Upper lobe of right lung (tissue), 1 donor: ENCODE measurements at places on chromosomes 4 and X. TPM values are rescaled to one million over a fixed set of nuclear protein-coding genes. Genes with fewer than 3 reads are reported as not detected.

DNA sequence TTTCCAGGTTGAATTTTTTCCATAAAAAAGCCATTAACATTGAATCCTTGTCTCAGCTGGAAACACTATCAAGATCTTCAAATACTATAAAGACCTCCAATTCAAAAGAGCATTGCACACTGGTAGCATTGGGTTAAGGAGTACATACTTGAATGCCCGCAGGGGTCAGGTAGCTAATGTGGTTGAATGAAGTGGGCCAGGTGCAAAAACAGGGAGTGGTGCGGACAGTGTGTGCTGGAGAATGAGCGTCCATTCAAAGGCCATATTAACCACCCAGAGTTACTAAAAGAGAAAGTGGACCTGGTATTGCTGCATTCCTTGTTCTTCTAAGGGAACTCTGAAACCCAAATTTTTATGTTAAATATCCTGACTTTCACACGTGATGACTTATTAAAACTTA lies 91.6 kb downstream of the NYX start:
- DNase-seq, result no peak

BEND2 gene
- total RNA-seq, result not detected

- DNase-seq, result no peak
Measured at GRCh38 chr4:67550857-67551256, 5.6 kb upstream of the CENPC start.

DNA sequence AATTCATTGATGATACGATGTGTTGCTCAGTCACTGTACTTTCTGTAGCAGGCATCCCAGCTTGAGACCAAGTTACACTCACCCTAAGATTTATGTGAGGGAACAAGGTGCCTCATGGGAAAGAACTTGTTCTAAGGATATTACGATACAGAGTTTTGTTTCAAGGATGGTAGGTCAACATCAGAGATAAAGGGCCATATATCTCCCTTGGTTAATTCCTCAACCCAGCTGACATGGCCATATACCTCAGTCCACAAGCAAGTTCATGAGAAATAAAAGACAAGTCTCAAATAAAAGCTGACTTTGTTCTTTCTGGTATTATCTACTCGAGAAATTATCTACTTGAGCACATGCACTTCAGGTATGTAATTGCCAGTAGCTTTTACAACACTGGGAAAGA lies 1535.9 kb upstream of the IGFBP7 start:
- no peak for DNase-seq

CORIN gene
- total RNA-seq, result 3.7 TPM

HS6ST2 gene
- 0.87 TPM for total RNA-seq
